ENCODE measurements at places on chromosomes 6 and 20. TPM values are rescaled to one million over a fixed set of nuclear protein-coding genes. Genes with fewer than 3 reads are reported as not detected.

The AVP gene
- total RNA-seq: not detected

The LIN28B gene
- not detected for total RNA-seq

The BPI gene
- not detected for total RNA-seq

The FAM184A gene
- 1.9 TPM for total RNA-seq

The VIP gene
- not detected for total RNA-seq

The WFDC12 gene
- total RNA-seq: 0.98 TPM

The OOEP gene
- not detected for total RNA-seq

The L3MBTL3 gene
- 12.8 TPM for total RNA-seq

The TAGAP gene
- 1.6 TPM for total RNA-seq

The CD40 gene
- 30.6 TPM for total RNA-seq

The NNAT gene
- 15.2 TPM for total RNA-seq

The CCR6 gene
- total RNA-seq: 1.2 TPM

The SSTR4 gene
- not detected for total RNA-seq

The ANGPT4 gene
- 0.70 TPM for total RNA-seq

The CCN5 gene
- 40.1 TPM for total RNA-seq

The JPH2 gene
- 5.0 TPM for total RNA-seq

The TRIM26 gene
- 79.0 TPM for total RNA-seq

The CDC25B gene
- total RNA-seq: 12.7 TPM

The XKR7 gene
- total RNA-seq: not detected

The RIN2 gene
- 68.2 TPM for total RNA-seq

The SLC17A3 gene
- total RNA-seq: not detected

The STX11 gene
- 28.2 TPM for total RNA-seq

The GJA10 gene
- total RNA-seq: not detected

The TUBB2A gene
- total RNA-seq: 320 TPM

The CUL7 gene
- total RNA-seq: 17.4 TPM

The C6orf58 gene
- not detected for total RNA-seq

The GPR6 gene
- total RNA-seq: not detected

The C2 gene
- 2.6 TPM for total RNA-seq

The HLA-DOB gene
- 3.2 TPM for total RNA-seq

The IFT52 gene
- total RNA-seq: 15.2 TPM

The PLCB4 gene
- 13.3 TPM for total RNA-seq

The HLA-DQA2 gene
- 2.8 TPM for total RNA-seq

The MTFR2 gene
- 4.7 TPM for total RNA-seq

The HNF4A gene
- not detected for total RNA-seq

The CDC40 gene
- total RNA-seq: 16.8 TPM

The EEF1A2 gene
- total RNA-seq: 13.4 TPM

The HMGA1 gene
- 127 TPM for total RNA-seq

The IL20RA gene
- total RNA-seq: 71.5 TPM

The SEMG1 gene
- total RNA-seq: not detected

The PSMB1 gene
- 196 TPM for total RNA-seq

The NRSN1 gene
- not detected for total RNA-seq

The HLA-DRB1 gene
- 39.3 TPM for total RNA-seq

The PRSS16 gene
- total RNA-seq: 7.7 TPM

The CST2 gene
- not detected for total RNA-seq

The SNPH gene
- 2.1 TPM for total RNA-seq

The PTCHD4 gene
- not detected for total RNA-seq

The PNLDC1 gene
- 2.7 TPM for total RNA-seq

The HIVEP2 gene
- 31.3 TPM for total RNA-seq

The SNAP91 gene
- not detected for total RNA-seq

The KIF3B gene
- total RNA-seq: 17.3 TPM

The CPNE5 gene
- total RNA-seq: 0.48 TPM

The GRIK2 gene
- 0.30 TPM for total RNA-seq

The SLC22A7 gene
- not detected for total RNA-seq

The ANKRD66 gene
- not detected for total RNA-seq

The COX4I2 gene
- total RNA-seq: not detected

The SLC22A2 gene
- not detected for total RNA-seq

All from suprapubic skin (tissue), 4 donors.